Activated CD4-positive, CD25-positive, alpha-beta regulatory T cell treated with anti-CD3 and anti-CD28 coated beads, Interleukin-2, amount 50 U/mL, for 16 hours (primary cell): ENCODE measurements at places on chromosomes 12 and 14.

DNA sequence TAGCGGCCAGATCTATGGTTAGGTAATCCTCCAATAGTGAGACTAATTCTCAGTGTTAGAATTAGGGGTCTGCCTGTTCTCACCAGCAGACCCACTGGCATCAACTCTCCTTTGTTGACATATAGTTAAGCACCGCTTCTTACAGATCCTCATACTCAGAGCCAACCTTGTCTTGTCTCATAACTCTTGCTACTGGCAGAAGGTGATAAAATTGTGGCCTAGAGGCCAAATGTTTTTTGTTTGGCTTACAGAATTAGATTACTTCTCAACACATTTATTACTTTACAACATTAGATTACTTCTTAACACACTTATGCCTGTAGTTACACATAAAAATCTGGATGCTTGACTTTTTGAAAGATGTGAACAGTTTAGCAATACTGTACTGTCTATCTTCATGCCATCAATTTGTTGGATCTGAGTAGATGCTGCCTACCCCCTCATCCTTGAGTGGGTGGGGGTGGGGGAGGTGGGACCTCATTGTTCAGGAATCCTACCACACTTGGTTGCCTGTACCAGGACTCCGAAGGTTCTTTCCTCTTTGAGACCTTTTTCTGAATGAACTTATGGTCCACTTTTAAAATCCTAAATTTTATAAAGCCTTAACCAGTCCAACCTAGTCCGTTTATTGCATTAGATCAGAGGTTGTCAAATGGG lies 7.0 kb downstream of the MTHFD1 start:
- DNase-seq = no peak

DNA sequence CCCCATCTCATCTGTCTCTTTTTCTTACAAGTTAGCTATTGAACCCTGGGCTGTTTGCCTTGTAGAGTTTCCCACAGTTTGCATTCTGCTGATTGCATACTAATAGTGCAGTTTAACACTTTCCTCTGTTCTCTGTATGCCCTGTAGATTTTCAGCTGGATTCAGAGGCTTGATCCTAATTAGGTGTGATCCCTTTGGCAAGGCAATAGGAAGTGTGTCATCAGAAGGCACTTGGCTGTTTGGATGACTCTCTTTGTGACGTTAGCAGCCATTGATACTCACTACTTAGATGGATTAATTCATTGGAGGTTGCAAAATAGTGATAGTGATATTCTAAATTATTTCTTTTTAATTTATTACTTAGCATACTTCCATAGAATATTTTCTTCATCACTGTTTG lies 33.6 kb downstream of the FUT8 start:
- DNase-seq = no peak

GRCh38 chr14:104020471-104020870 lies 65.0 kb upstream of the ASPG start:
- no peak for DNase-seq

DNA sequence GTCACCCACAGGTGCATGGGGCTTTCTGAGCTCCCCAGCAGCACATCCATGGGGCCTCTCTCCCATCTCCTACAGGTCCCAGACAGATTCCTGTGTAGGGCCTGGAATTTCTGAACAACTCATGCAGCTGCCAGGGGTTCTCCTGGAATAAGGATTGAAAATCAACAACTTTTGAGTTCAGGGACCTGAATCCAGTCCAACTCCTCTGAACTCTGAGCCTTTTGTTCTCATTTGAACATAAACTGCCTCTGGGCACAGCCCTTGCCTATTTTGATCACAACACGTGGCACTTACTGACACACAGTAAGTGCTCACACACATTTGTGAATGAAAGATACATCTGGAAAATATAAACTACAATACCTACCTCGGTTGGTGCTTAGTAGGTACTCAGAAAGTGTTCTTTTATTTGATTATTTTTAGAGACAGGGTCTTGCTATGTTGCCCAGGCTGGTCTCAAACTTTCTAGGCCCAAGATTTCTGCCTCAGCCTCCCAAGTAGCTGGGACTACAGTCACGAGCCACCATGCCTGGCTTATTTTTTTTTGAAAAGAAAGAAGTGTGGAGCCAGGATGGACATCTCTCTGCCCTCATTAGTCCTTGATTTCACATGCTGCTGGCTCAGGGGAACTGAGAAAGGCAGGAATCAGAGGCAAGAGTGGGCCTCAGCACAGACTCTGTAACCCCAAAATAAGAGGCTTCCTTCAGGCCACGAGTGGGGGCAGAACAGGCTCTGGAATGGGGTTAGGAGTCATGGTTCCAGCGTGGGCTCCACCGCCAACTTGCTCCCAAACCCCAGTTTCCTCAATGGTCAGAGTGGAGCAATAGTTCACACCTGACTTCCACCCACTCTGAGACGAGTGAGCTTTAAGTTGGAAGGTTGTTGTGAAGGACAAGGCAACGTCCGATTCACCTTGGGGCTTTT lies 27.0 kb downstream of the SYNE3 start:
- no peak for DNase-seq

GRCh38 chr12:30989754-30990153 lies 63.2 kb downstream of the TSPAN11 start:
- no peak for DNase-seq

- DNase-seq = no peak
These were observed 888.1 kb upstream of the MDGA2 start for GRCh38 chr14:48563489-48563888.

- no peak for DNase-seq
These were observed 344 bp downstream of the LPAR5 start for GRCh38 chr12:6635375-6635855.

DNA sequence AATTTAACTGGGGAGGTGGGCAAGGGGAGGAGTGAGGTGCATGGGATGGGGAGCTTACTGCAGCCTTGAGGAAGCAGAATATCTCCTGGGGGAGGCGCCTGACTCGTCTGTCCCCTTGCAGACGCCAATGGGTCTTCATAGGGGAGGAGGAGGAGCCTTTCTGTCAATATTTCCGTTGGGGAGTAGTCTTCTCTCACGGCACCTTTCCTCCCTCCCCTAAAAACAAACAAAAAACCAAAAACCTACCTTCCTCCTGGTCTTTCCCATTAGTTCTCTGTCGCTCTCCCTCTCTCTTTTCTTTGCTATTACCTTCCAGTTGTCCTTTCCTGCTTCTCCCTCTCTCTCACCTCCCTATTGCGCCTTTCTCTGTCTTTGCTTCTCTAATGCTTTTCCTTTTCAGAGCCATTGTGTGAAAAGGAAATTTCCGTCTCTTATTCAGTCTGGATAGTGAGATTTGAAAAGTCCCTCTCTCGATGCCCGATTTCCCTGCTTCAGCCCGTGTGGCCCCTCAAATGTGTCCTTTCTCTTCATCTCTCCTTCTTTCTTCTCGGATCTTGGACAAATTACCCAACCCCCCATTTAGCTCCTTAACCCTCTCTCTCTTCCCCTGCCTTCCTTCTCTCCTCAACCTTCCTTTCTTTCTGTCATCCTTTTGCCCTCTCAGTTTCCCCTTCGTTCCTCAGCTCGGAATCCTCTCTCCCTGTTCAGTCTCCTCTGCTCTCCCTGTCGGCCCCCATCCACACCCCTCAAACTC lies 5.9 kb downstream of the GPR84 start:
- no peak for DNase-seq

DNA sequence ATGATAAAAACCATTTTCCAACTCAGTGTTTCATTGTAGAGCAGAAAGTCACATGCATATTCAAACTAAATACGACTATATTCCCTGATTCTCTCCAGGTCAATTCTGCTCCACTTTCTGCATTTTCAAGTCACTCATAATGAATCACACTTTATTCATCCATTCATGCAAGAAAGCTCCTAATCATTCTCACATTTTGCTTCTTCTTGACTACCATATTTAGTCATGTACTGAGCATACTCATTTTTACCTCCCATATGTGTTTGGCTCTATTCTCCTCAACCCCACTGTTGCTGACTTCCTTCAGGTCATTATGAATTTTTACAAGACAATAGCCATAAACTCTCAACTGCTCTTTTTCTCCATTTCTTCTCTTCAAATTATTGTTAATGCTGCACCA lies 43.4 kb upstream of the PIK3C2G start:
- no peak for DNase-seq

DNA sequence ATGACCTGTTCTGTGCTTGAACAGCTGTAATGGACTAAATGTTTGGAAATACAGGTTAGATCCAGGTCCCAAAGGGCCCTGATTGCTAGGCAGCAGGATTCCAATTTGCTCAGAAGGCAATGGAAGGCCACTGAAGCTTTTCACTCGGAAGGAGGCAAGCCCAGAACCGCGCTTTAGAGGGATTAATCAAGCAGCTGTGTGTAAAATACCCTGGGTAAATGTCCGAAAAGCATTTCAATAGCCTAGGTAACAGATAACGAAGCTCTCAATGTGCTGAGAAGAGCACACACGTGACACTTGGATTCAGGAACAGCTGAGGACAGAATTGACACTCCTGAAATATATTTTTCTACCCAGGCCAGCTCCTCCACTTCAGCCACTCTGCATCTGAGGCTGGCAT lies 436.1 kb downstream of the TMEM132D start:
- DNase-seq = no peak

DNA sequence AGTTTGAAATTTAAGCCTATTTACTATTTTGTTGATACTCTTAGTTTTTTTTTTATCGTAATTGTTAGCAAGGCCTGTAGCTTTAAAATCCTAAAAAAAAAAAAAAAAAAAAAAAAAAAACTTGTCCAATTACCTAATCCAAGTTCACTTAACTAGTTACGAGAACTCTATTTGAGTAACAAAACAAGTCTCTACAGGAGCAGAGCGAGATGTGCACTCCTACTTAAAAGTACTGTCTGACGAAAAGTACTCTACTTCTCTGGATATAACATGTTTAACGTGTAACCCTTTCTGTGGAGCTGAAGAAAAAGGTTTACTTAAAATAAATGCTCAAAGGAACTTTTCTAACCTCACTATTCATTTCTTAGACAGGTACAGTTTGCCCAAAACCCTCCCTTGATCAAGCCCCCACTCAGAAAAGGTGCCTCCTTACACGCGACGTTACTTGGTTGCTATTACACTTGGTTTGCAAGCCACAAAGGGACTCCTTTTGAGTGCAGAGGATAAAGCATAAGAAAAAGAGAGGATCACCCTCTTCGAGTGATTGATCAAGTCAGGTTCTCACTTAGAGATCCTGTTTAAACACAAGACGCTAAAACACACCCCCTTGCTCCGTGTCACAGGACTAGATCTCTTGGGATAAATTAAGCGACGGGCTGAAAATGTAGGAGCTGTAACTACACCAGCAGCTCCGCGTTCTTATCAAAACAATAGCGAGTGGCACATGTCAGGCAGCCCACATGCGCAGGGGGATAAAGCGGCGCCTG lies 2.2 kb downstream of the BAZ1A start:
- DNase-seq = no peak

DNA sequence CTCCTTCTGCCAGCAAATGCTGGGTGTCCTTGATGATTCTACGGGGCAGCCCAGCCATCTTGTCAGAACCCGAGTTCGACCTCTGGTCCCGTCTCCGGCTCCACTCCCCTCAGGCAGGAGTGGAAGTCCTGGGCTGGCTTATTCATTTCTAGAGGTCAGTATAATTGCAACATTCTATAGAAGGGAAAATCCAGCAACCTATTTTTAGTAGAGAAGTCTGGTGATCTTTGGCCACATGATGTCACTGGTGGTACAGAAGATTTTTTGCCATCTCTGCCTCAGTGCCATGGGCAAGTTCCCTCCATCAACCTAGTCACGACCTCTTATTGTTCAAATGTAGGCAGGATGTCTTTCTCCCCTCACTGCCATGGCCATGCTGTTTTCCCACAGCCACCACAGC lies 22.4 kb downstream of the OR10G2 start:
- DNase-seq = no peak

GRCh38 chr14:35808076-35808637 lies 938 bp downstream of the RALGAPA1 start:
- DNase-seq = no peak

DNA sequence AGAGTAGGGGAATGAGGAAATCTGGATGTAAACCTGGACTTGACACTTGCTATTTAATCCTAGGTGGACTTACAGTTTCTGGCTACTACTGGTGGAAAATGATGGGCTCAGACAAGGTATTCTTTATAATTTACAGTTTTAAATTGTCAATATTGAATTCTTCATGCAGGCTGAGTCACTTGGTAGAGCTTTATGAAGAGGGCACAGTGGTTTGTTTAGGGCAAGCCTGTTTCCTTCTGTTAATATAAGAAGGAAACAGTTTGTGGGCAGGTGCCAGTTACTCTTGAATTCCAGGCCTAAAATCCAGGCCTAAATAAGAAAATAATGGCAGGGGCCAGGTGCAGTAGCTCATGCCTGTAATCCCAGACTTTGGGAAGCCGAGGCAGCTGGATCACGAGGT lies 355.8 kb upstream of the RGS6 start:
- no peak for DNase-seq

GRCh38 chr12:53506881-53507602 lies at the start of gene NPFF:
Gene NPFF (minus strand): TSS chr12:53507484. CDS start chr12:53507474, 10 bp downstream.
- DNase-seq = no peak

- no peak for DNase-seq
These were observed 22.7 kb downstream of the CLIP1 start for GRCh38 chr12:122399592-122400373.

DNA sequence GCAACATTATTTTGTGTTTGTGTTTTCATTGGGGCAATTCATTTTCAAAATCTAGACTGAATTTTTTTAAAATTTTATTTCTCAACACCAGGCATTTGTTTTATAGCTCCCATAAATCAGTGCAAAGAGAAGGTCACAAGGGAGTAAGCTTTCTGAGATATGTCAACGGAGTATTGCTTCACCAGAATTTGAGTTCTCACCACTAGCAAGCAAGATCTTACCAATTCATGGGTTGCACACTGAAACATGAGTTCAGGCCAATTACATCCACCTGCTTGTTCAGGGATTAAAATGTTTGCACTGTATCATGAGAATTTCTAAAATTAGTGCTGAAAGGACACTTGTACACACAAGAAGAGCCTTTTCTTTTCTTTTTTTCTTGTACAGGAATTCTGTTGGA lies 121.9 kb downstream of the CAND1 start:
- no peak for DNase-seq

DNA sequence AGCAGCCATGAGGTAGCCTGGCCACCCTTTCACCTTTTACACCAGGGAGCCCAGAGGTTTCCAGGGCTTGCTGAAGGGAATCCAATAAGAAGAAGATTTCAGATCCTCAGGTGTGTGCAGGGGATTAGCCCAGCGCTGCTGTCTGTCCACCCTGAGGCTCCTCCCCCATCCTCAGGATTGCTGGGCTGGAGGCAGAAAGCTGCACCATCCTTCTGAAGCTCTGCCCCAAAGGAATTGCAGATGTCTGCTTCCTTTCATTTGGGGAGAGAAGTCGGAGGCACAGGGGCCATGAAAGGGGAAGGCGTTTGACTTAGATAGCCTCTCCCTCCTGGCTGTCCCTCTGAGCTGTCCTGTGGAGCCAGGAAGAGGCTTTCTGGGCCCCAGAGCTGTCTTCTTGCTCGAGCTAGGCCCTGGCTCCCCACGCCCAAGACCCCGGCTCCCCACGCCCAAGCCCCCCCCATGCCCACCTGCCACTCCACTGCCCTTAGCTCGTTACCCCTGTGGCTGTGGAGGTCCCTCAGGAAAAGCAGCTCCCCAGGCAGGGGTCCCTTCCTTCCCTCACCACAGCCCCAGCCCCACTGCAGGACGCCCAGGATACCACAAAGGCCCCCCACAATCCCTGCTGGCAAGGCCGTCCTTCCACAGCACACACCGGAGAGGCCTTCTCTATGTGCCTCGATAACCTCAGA lies 359.0 kb downstream of the CACNA1C start:
- no peak for DNase-seq
